T-helper 2 cell treated with Interferon-gamma antibody and Interleukin-4, amounts not matched to agents 5 μg/mL and 100 μg/mL, for 36 hours (primary cell): ENCODE measurements at places on chromosomes 1 and 21.
A peak's percentile ranks its signal among the peaks of the same experiment; 100 is the strongest.

DNA sequence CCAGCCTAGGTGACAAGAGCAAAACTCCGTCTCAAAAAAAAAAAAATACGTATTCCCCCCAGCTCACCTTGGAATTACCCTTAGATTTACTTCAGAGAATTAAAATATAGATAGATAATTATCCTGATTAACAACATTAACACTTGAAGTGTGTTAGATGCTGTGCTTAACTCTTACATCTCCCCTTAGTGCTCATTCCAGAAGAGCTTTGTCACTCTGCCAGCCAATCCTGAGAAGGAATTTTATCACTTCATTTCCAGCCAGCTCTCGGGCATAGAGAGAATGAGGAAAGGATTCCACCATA, 1.6 kb upstream of the SHC1 start:
- no peak for DNase-seq

- DNase-seq = no peak
These were observed 36.3 kb downstream of the IGSF5 start for GRCh38 chr21:39781331-39781730.

- DNase-seq = peak; percentile 67
These were observed 43.9 kb upstream of the LYST start for GRCh38 chr1:235910357-235911299.

- DNase-seq = no peak
These were observed at the start of gene PRELP for GRCh38 chr1:203475012-203475981. Gene PRELP (plus strand): TSS chr1:203475806. CDS start chr1:203483185, 7,379 bp downstream.

DNA sequence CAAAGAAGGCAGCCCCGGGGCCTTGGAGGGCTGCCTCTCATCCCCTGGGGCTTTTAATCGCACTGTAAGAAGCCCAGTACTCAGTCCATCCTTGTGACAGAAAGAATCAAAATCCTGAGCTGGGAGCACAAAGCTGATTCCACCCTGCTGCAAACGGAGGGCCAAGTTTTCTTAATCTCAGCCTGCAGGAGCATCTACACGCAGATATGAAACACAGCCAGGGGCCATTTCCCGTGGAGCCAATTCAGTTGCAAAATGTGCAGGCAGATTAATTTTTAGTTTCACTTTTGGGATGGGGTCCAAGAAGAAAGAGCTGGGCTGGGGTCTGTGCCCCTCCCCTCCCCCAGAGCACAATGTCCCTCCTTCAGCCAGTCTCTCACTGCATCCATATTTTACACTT, 4.4 kb downstream of the LYPD8 start:
- DNase-seq = no peak

DNA sequence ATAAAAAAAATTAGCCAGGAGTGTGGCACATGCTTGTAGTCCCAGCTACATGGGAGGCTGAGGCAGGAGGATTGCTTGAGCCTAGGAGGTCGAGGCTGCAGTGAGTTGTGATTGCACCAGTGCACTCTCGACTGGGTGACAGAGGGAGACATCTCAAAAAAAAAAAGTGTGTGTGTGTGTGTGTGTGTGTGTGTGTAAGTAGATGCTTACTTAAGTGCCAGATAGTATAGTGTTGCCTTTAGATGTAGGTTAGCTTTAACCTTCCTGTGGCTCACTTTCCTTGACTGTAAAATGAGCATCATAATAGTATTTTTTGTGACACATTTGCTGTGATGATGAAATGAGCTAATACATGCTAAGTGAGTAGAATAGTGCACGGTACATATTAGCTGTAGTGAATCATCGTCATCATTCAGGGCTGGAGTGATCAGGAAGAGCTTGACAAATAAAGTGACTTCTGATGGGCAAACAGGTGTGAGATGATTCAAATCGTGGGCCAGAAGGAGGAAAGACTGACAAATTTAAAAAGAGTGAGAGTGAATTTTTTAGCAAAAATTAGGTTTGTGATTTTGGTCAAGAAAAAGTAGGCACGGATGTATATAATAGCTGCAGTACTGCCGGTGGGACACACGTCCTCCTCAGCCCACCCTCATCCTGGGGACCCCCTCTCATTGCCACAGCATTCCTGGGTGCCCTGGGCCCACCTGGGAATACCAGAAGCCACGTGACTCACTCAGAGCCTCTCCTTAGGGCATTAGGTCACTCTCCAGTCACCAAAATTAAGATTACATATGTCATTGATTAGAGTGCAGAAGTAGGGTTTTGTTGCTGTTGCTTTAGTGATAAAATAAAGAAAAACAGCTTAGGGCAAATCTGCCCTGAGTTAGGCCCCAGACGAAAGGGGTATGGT, 33.9 kb downstream of the EIF2D start:
- DNase-seq = peak; percentile 51

DNA sequence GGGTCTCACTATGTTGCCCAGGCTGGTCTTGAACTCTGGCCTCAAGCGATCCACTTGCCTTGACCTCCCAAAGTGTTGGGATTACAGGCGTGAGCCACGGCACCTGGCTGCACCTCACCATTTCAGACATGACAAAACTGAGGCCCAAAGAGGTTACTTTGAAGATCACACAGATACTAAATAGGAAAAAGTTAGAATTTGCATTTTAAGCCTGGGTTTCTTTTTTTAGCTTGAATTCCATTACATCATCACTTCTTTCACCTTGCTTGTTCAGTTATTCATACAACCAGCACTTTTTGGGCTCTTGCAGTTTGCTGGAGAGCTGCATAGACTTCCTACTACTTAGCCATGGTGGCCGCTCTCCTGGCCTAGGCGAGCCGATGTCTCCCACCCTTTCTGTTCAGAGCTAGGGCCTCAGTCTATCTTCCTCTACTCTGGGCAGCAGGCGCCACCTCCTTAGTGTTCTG, 16.3 kb upstream of the CD2 start:
- DNase-seq = peak; percentile 52

GRCh38 chr1:234437423-234438171, 41.4 kb downstream of the TARBP1 start:
- no peak for DNase-seq

- DNase-seq = no peak
These were observed 38.7 kb downstream of the RRAGC start for GRCh38 chr1:38820860-38821259.
